ENCODE measurements at places on chromosomes 2 and 18.

DNA sequence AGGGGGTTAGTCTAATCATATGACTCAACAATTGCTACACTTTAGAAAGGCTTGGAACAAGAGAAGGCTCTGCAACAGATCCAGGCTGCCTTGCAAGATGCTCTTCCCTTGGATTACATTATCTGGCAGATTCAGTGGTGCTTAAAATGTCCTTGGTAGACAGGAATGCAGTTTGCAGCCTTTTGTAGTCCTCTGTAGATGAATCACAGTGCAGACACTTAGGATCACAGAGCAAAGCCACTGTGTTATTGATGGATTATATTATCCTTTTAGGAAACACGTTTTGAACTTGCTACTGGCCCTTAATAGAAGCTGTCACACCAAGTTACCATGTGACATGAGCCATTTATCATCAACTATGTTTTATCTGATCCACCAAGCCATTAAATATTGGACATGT is 152.2 kb downstream of the CBLN2 start:
- no peak for DNase-seq

- DNase-seq, result no peak
These were observed 118.3 kb upstream of the NEDD4L start for GRCh38 chr18:57925706-57926105.

- DNase-seq, result no peak
These were observed 379.3 kb upstream of the SYT4 start for GRCh38 chr18:43656547-43656946.

DNA sequence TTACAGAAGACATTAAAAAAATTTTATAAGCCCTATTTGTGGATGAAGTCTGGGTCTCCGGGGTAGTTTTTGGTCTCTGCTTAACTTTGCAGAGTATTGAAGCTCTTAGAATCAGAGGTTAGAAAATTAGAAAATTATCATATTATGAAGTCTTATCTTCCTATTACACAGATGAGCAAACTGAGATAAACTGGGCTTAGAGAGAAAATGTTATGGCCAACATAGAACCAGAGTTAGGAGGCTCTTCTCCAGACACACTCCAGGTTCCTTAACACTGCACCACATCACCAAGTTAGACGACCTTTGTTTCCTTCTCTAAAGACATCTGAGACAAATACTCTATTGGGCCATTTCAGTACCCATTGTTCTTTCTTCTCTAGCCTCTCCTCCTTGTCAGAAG is 36.7 kb upstream of the NEB start:
- no peak for DNase-seq

GRCh38 chr2:208620487-208620978 is 213.9 kb downstream of the PTH2R start:
- DNase-seq, result no peak

DNA sequence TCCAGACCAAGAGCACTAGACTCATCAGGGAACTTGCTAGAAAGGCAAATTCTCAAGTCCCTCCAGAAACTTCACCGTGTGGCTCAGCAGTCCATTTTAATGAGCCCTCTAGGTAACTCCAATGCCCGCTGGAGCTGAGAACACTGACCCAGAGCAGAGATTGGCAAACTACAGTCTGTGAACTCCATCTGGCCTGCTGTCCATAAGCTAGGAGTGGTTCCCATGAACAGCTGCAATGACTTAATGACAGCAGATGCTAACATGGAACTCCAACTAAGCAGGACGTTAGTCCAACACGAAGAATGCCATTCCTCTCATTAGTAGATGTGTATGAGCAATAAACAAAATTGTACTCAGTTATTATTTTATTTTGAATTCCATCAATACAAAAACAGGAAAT is 371.9 kb downstream of the STK39 start:
- DNase-seq, result no peak

- no peak for DNase-seq
These were observed 92.1 kb downstream of the AOX1 start for GRCh38 chr2:200677721-200678532.

DNA sequence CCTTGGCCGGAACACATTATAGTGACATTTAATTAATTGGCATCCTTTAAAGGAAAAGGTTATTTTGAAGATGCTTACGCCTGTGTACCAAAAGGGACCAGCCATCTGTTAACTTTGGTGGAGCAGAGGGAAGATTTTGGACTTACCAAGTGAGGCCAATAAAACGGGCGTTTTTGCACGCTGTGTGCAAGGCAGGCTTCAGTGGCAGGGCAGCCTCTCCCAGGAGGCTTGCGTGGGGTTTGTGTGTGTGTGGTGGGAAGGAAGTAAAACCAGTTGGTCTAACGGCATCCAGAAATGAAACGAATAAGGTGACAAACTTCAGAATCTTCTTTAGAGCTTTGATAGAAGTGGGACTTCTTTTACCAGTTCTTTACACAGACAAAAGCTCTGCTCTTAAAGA is 191.7 kb downstream of the PRKCE start:
- no peak for DNase-seq

GRCh38 chr2:99598441-99598840 is 108.6 kb upstream of the REV1 start:
- no peak for DNase-seq

GRCh38 chr2:22694856-22695255 is 690.1 kb upstream of the KLHL29 start:
- no peak for DNase-seq

GRCh38 chr18:66534110-66534509 is 69.8 kb downstream of the CDH19 start:
- DNase-seq, result no peak

DNA sequence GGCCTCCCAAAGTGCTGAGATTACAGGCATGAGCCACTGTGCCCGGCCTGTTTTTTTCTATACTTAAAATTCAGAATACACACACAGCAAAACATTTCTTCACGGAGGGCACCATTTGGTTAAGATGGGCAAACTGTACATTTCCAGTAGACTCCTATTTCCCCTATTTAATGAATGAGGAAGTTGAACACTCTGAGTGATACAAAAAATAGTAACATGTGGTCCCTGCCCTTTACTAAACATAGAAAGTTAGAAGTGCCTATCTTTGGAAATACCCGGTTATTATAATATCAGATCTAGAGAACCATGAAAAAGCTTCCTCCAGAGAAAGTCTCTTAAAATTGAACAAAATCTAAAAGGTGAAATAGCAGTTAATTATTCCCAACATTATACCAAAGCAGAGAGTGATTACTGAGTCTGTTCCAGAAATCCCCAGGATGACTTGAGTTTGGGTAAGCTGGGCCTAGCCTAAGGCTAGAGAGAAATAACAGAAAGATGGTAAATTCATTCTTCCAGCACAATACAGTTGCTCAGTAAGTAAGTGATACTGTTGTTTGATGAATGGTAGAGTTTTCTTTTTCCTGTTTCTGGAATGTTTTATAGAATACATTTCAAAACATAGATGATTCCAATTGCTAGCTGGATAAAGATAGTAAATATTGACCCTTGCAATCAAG is 23.3 kb upstream of the RMC1 start:
- no peak for DNase-seq

GRCh38 chr2:176152350-176153181 is 1.2 kb downstream of the HOXD4 start:
- DNase-seq, result no peak

DNA sequence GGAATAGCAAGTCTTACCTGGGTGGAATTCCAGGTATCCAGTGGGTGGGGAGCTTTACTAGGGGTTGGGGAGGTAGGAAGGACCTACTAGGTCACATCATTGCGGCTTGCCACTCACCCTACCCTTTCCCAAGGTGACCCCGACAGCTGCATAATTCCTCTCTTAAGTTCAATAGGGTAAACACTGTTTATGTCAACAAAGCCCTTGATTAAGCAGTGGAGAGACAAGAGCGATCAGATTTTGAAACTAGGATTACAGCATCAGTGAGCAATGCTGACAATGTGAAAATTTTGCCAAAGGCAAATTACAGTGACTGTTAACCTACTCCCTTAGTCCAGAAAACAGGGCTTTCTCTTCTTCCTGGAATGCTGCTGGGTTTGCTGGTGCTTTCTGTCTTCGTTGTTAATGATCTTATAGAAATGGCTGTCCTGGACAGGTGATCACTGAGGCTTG is 14.5 kb downstream of the SLC19A3 start:
- DNase-seq, result no peak

Measured in type B pancreatic cell (in vitro differentiated cells).